GM12892 (cell line): ENCODE measurements at places on chromosomes 2 and 18.

DNA sequence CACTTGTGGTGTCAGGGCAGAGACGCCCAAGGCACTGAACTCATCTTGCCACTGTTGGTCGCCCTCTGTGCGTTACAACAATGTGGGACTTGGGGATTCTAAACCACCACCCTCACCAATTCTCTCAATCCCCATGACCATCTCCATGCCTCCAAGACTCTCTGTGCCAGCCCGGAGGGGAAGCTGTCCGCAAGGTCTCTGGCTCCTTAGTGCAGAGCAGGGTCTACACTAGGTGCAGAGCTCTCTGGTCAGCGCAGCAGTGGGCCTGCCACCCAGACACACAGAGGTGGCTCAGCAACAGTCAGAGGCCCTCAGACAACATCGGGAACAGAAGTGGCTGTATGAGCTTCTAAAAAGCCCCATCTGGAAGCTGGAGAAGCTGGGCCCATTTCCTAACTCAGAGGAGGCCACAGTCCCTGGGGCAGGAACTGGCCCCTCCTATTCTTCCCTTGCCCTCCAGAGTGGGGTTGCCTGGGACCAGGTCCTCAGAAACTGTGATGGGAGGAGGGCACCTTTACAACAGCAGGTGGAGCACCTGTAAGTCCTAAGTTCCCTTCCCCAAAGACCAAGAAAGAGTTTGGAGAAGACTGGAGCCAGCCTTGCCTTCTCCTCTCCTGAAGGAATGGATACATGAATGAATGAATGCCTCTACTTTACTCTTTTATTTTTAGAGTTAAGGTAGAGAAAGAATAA lies 37.7 kb downstream of the SERTAD2 start:
- no peak for DNase-seq

GRCh38 chr2:40394597-40394996 lies 57.3 kb downstream of the SLC8A1 start:
- DNase-seq = no peak

GRCh38 chr2:11602563-11603204 lies 67.3 kb downstream of the NTSR2 start:
- no peak for DNase-seq

DNA sequence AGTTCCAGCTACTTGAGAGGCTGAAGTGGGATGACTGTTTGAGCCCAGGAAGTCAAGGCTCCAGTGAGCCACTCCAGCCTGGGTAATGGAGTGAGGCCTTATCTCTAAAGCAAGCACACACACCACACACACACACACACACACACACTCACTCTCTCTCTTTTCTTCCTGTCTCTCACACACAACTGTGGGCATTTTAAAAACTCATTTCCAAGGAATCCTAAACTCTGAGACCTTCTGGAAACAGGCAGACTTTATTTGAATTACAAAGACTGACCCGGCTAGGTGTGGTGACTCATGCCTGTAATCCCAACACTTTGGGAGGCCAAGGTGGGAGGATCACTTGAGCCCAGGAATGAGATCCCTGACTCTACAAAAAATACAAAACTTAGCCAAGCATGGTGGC lies 21.3 kb downstream of the WDSUB1 start:
- DNase-seq = no peak

- no peak for DNase-seq
Measured at GRCh38 chr2:44351088-44351487, 10.2 kb downstream of the PREPL start.

GRCh38 chr2:144004742-144005141 lies 515.2 kb downstream of the ZEB2 start:
- no peak for DNase-seq

GRCh38 chr2:67841711-67842110 lies 221.1 kb downstream of the C1D start:
- no peak for DNase-seq

DNA sequence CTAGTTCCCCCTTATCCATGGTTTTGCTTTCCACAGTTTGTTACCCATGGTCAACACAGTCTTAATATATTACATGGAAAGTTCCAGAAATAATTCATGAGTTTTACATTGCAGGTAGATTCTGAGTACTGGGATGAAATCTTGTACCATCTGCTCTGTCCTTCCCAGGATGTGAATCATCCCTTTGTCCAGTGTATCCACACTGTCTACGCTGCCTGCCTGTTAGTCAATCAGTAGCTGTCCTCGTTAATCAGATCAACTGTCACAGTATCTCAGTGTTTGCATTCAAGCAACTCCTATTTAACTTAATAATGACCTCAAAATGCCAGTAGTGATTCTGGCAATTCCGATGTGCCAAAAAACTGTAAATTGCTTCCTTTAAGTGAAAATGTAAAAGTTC lies 76.3 kb downstream of the DYNC1I2 start:
- DNase-seq = no peak

GRCh38 chr18:45108754-45109153 lies 428.1 kb downstream of the SETBP1 start:
- no peak for DNase-seq

DNA sequence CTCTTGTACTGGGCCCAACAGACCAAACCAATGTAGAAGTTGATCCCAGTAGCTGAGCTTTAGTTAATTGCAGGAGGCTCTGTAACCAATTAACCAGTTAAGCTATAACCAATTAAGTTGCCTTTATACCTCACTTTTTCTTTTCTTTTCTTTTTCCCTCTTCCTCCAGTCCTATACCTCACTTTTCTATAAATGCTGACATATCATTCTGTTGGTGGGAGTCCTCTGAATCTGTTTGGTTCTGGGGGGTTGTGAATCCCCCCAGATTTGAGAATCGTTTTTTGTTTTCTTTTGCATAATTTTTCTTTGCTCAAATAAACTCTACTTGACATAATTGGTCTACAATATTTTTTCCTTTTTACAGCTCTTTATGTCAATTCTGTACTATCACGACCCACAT lies 38.1 kb upstream of the ACMSD start:
- DNase-seq = no peak

- no peak for DNase-seq
Measured at GRCh38 chr2:168320267-168320666, 72.9 kb upstream of the STK39 start.

DNA sequence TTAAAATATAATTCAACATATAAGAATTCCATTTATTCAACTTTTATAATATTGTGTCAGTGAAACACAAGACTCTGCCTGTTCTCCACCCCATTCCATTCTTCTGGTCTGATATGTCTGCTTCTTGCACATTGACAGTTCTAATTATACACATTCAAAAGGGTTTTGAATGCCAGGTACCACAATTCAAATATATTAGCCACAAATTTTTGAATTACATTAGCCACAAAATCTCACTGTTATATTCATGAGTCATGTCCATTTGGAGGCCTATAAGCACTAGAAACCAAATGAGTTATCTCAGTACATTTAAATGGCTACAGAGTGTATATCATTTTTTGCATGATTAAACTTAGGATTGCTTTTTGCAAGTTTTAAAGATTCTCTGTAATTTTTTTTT lies 72.1 kb downstream of the CCDC150 start:
- no peak for DNase-seq

GRCh38 chr2:99088017-99088416 lies 53.5 kb upstream of the C2orf15 start:
- no peak for DNase-seq

DNA sequence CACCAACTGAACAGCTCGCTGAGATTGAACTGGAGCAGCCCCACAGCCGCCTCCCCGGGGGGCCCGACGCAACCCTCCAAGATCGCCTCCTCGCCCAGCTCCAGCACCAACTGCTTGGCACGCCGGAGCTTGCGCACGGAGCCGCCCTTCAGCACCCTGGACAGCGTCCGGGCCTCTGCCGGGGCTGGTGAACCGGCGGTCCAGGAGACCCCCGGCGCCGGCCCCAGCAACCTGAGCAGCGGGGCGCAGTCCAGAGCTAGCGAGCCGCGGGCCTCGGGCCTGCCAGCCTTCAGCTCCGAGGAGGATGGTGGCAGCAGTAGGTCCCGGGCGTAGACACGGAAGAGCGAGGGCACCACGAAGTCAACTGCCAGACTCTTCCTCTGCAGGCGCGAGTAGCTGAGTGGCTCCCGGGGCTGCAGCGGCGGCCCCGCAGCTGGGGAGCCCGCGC lies 1.2 kb downstream of the ALK start:
- DNase-seq = no peak

GRCh38 chr2:33111002-33111446 lies 164.3 kb downstream of the LTBP1 start:
- DNase-seq = no peak

DNA sequence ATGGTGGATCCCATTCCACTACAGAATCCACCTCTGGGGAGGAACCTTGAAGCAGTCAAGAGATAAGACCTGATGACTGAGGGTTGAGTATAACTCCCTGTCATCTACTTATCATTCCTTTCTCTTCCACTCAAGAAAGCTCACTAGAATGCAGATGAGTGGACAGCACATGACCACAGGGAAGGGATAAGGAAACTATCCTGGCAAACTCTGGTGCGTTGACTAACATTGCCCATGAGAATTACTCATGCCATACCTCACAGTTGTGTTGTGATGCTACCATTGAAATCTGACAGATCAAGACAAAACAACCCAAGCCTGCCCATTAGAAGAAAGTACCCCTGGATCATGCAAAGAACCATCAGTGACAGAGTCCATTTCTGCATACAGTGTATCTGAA lies 26.5 kb downstream of the SLC16A14 start:
- no peak for DNase-seq

DNA sequence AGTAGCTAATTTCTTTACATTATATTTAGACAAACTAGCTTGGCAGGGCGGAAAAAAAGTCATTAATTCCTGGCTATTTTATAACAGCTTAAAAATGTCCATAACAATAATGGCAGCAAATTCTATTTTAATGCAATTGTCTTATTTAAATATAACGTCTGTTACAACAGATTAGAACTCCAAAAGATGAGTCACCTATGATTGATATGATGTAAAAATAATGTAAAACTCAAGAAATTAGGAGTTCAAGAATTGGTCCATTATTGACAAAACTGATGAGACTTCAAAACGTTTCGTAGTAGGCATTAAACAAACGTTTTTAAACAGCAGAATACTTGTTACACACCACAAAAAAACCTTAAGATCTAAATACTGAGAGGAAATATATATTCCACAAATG lies 2.7 kb downstream of the XPO1 start:
- DNase-seq = no peak

DNA sequence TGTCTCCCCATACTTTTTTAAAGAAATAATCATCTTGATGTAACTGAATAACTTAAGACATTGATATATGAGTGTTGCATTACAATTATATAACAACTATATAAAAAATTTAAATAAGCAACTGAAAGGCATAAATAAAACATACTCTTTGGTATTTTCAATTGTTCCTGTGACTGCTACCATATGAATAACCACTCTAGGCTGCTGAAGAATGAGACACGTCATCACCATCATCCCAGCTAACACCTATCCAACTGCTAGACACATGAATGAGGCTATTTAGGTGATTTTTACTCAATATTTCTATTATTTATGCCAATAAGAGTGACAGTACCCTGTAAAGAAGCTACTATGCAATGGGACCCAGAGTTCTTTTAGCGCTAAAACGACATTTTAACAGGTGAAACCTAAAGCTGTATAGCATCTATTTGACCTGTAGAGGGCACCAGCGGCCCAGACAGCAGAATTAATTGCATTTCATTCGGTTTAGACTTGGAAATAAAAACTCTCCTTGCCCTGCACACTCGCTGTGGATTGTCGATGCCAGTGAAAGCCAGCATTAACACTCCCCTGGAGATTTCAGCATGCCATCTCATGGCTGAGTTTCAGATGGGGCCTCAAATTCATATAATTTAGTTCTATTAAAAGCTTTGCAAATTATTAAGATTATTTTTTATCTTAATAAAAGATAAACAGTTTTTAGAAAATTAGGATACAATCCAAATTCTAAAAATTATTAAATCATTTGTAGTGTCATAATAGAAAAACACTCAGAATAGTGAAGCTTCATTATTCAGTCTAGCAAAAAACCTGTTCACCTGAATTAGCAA lies 89.4 kb upstream of the MAP2 start:
- no peak for DNase-seq

GRCh38 chr2:86078774-86079545 lies 26.7 kb downstream of the POLR1A start:
- no peak for DNase-seq

DNA sequence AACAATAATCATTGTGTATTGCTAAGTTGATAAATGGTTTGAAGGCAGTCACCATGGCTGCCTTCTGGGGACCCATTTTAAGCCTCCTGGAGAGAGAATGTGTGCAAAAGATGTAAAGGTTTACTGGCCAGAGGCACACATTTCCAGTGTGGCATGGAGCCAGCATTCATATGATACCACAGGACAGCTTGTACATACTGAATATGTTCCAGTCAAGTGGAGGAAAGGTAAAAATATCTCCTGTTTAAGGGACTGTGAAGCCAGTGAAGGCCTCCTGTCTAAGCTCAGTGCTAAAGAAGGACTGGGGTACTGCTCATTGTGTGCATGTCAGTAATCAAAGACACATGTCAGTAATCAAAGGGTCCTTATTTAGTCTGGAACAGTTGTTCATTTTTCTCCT lies 119.2 kb downstream of the BABAM2 start:
- DNase-seq = no peak

DNA sequence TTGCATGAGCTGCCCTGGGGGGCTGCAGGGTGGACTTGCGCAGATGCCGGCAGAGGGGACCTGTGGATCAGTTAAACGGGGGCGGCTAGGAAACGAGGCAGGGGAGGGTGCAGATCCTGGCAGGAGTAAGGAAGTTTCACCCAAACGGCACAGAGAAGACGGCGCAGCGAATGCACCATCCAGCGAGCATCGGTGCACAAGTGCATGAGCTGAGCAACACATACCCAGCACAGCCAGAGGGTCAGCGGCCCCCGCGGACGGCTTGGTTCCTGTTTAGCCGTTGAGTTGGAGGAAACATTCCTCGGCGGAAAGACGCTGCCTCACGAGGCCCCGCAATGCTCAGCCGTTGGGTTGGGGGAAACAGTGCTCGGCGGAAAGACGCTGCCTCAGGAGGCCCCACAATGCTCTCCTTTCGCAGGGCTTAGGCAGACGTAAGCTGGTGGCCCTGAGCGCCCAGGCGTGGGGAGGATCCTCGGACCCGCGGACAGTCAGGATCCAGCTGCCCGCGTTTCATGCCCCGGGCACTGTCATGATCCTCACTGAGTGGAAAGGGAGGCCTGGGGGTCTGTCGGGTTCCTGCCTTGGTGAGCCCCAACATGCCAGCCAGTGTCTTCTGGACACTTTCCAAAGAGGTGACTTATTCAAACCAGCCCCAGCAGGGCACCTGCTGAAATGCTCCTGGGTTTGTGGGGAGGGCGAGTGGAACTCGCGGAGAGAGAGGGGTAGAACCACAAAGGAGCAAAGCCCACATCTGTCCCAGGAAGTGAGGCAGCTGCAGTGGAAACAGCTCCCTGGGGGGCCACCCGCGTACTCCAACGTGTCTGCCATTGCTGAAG lies 86.3 kb downstream of the NDUFA10 start:
- no peak for DNase-seq

DNA sequence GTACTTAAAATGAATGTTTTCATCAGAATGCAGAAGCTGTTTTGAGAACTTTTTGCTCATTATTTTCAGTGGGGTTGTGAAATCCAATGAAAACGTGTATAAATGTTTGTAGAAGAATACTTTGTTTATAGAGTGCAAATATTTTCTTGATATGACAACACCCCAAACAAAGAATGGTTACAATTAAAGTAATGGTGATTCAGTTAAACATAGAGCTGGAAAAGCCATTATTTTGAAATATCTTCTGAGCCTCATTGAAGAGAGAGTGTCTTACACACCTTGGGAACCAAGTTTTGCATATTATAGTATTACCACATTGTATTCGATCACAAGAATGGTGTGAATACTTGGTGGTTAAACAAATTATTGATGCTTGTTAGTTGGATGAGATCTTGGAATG lies 48.7 kb downstream of the SPTBN1 start:
- no peak for DNase-seq
